ENCODE measurements at places on chromosomes 12 and 14.

GRCh38 chr14:93108105-93108504 lies 7.6 kb downstream of the ITPK1 start:
- DNase-seq, result no peak

DNA sequence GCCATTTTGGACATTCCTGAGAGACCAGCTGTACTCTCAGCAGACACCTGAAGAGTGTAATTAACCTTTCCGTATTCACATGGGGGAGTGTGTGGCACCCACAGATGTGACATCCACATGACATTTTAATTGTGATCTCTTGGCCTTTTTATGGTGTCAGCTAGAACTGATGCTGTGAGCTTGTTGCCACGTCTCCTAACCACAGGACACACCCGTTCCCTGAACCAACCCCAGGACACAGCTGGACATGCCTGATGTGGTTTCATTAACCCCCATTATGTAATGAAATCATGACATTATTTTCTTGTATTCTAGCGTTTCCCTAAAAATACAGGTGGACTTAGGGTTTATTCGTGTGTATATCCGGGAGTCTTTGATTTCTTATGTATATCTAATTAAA lies 1036.1 kb downstream of the TMEM121 start:
- DNase-seq, result no peak

DNA sequence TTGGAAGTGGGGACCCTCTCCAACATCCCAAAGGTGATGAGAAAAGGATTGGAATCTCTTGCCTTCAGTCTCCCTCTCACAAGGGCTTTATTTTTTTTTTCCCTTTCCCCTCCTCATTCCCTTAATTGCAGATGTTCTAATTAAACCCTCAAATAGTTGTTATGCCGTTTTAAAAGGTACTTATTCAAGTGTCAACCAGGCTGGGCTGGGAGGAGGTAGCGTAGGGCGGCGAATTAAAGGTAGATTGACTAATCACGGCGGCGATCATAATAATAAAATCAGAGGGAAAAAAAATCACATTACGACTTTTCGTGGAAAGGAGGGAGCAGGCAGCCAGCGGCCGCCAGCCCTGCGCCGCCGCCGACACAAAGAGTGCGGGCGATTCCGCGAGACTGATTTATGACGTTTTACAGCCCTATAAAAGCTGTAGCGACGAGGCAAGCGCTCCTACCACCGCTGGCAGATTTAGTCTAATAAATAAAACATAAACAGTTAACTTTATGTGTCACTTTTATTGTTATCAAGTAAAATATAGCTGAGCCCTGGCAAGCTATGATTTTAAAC lies 1.7 kb upstream of the HOXC4 start:
- no peak for DNase-seq

- no peak for DNase-seq
Observed at GRCh38 chr12:124399622-124400021, 104.7 kb downstream of the RFLNA start.

GRCh38 chr12:55629058-55629841 lies 7.4 kb upstream of the OR10P1 start:
- no peak for DNase-seq

- no peak for DNase-seq
Observed at GRCh38 chr12:38152816-38153736, 163.5 kb upstream of the ALG10B start.

DNA sequence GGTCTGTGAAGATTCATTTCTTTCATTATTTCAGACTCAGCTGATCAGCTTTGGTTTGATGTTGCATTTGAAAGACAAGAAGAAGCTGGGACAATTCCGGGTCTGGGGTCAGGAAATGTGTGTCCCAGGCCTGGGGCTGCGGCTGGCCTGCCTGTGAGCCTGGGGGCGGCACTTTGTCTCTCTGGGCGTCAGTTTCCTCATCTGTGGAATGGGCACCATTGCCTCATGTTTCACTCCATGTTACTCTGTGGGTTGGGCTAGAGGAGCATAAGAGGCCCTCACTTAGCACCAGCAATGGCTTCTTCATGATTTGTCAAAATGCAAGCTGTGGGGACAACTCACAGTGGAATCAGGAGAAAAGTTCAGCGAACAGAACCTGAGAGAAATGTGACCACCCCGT lies 570.1 kb downstream of the VRK1 start:
- DNase-seq, result no peak

DNA sequence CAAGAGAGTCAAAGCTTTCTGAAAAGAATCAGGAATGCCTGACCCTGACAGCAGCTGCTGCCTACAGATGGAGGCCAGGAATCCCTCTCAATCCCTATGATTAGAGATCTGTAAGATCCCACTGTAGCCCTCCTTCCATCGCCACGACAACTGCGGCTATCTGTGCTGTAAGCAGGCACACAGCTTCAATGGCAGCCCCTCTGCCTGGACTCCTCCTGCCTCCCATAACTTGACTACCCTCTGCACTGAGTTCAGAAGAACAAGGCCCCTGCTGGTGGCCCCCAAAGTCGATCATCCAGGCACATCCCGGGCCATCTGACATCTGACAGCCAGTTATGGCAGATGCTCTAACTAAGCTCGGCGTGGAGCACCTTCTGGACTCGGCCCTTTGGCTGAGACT lies 2.9 kb downstream of the CLMN start:
- no peak for DNase-seq

GRCh38 chr14:74357585-74357984 lies 9.3 kb downstream of the VRTN start:
- no peak for DNase-seq

DNA sequence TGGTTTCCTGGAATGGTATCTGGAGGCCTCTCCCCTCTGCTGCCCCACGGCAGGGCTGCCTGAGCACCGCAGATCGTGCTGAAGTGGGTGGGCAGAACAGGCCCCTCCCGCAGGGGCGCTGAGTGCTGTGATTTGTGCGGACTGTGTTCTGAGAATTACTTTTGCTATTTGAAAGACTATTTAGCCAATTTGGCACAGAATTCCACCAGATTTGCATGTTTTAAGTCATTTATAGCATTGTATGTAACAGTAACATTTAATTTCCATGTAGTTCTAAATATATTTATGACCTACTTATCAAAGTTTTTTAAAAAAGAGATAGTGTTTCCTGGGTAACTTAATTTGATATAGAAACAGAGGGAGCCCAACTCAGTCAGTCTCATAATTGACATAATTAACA lies 55.3 kb downstream of the TNFAIP2 start:
- DNase-seq, result no peak

GRCh38 chr14:100138082-100138787 lies 21.2 kb downstream of the DEGS2 start:
- DNase-seq, result no peak

GRCh38 chr14:90671382-90672234 lies 144.6 kb downstream of the TTC7B start:
- DNase-seq, result no peak

- DNase-seq, result no peak
Observed at GRCh38 chr12:42315108-42315507, 10.8 kb downstream of the ZCRB1 start.

GRCh38 chr12:105912882-105913678 lies 225.7 kb downstream of the NUAK1 start:
- no peak for DNase-seq

- DNase-seq, result no peak
Observed at GRCh38 chr12:114917307-114917706, 233.3 kb upstream of the TBX3 start.

- DNase-seq, result no peak
Observed at GRCh38 chr14:106024983-106025604, 498.7 kb downstream of the TMEM121 start.

All from posterior cingulate gyrus (tissue), 11 donors.